ENCODE measurements at places on chromosomes 5 and 9. TPM values are rescaled to one million over a fixed set of nuclear protein-coding genes. Genes with fewer than 3 reads are reported as not detected.

The MEF2C gene
- total RNA-seq, result 7.3 TPM

The PRRT1B gene
- total RNA-seq, result 4.5 TPM

The BRD9 gene
- total RNA-seq, result 41.8 TPM

The NEUROG1 gene
- total RNA-seq, result not detected

The POLR3G gene
- 4.0 TPM for total RNA-seq

GRCh38 chr5:177132136-177133095 lies 1.2 kb upstream of the NSD1 start:
- no peak for DNase-seq

DNA sequence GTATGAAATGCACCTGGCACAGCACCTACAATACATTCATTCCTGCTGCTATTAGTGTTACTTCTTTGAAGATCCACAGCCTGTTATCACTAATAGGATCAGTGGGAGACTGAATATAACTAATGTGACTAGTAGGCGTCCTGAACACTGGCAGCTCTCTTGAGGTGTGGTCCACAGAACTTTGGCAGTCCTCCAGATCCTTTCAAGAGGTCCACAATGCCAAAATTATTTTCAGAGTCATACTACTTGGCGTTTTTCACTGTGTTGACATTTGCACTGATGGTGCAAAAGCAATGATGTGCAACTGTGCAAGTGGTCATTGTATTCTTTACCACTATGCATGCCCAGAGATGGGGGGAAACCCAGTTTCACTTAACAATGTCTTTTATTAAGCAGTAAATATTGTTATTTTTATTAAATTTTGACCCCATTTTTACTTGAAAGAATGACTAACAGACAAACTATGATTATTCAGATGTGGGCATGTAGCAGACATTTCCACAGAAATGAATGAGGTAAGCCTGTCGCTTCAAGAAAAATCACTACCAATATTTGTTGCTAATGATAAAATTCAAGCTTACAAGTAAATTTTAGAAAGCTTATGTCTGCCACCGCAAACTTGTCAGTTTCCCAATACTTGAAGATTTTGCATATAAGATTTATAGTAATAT lies 48.9 kb downstream of the ADRB2 start:
- no peak for DNase-seq

GRCh38 chr9:128610897-128611296 lies 45.8 kb downstream of the DYNC2I2 start:
- DNase-seq, result no peak

DNA sequence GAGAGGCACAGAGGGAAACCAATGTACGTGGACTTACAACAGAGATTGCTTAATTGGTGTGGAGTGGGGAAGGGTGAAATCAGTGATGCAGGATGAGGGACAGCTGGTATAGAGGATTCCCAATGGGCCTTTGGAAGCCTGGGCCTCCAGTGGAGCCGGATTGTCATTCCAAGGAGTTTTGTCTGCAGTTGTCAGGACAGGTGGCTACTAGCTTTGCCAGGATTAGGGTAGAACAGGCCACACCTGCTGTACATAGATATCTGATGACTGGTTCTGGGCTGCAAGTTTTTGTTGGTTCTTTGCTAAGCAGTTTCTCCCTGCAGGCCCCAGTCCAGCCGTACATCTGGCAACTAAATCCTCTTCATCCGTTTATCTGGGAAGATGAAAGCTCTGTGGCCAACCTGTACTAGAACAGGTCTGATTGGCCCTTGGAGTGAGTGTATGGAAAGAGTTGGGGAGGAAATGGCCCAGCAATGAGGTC lies 4.2 kb downstream of the SKP2 start:
- DNase-seq, result no peak

- DNase-seq, result no peak
Observed at GRCh38 chr5:54552446-54552845, 34.9 kb downstream of the SNX18 start.

DNA sequence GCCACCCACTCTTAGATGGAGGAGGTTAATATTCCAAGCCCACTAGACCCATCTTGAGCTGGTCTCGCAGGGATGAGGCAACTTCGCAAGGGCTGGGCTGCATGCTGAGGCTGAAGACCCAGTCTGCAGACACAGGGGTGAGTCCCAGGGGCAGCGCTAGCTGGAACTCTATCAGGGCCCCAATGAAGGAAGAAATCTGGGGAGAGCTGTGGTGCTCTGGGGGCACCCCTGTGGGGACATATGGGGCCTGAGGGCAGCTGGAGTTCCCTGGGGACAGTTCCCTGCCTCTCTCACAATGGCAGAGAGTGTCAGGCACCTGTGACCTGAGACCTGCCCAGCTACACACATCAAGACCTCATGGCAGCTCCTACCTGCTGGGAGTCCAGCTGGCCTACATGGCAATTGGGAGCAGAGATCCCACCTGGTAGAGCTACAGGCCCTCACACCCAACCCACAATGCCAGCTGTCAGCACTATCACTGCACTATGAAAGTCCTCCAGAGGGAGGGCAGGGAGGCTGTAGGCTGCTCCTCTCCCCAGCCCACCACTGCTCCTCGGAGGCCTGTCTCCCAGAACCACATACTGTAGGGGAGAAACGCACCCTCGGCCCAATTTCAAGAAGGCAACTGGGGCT lies 202.2 kb downstream of the GABBR2 start:
- DNase-seq, result peak; percentile 10

- peak; percentile 44 for DNase-seq
Observed at GRCh38 chr5:125700380-125700861, 722.8 kb upstream of the GRAMD2B start.

Data from colonic mucosa (tissue), 4 donors.